ENCODE measurements at places on chromosomes 16 and 17.
A peak's percentile ranks its signal among the peaks of the same experiment; 100 is the strongest.

- no peak for DNase-seq
Measured at GRCh38 chr16:119835-120491, 18.5 kb downstream of the NPRL3 start.

GRCh38 chr17:7413346-7413985 lies 5.8 kb downstream of the NLGN2 start:
- DNase-seq = peak; percentile 43

- DNase-seq = no peak
Measured at GRCh38 chr17:82103553-82104451, 5.8 kb upstream of the FASN start.

- DNase-seq = no peak
Measured at GRCh38 chr16:87326151-87326571, 9.0 kb upstream of the C16orf95 start.

DNA sequence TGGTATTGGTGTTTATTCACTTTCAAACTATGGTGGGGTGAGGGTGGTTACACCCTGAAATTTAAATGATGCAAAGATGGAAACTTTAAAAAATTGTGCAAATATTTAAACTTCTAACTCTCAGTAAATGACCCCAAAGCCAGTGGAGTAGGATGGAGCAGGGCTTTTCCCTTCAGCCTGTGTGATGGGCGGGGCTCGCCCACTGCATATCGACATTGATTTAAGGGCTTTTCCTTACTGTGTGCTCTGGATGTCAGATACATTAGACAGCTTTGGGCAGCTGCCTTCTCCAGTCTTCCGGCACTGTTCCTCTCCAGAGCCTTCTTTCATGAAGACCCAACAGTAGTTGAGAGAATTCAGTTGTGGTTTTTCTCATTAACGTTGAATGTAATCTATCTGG lies 99.9 kb downstream of the SPECC1 start:
- no peak for DNase-seq

GRCh38 chr17:71168053-71168741 lies 952.6 kb upstream of the SOX9 start:
- no peak for DNase-seq

GRCh38 chr16:4613636-4614570 lies 785 bp downstream of the UBALD1 start:
- peak; percentile 42 for DNase-seq
